Aorta (tissue), 5 donors: ENCODE measurements at places on chromosomes 11 and 22. TPM values are rescaled to one million over a fixed set of nuclear protein-coding genes. Genes with fewer than 3 reads are reported as not detected.

P2RY2 gene
- total RNA-seq: 2.9 TPM

PLA2G3 gene
- not detected for total RNA-seq

PIH1D2 gene
- 0.49 TPM for total RNA-seq

HPX gene
- 3.0 TPM for total RNA-seq

SEZ6L gene
- total RNA-seq: 0.18 TPM

FGF4 gene
- total RNA-seq: not detected

YPEL4 gene
- 0.97 TPM for total RNA-seq

TMPRSS13 gene
- total RNA-seq: 0.54 TPM

PKP3 gene
- total RNA-seq: not detected

DNA sequence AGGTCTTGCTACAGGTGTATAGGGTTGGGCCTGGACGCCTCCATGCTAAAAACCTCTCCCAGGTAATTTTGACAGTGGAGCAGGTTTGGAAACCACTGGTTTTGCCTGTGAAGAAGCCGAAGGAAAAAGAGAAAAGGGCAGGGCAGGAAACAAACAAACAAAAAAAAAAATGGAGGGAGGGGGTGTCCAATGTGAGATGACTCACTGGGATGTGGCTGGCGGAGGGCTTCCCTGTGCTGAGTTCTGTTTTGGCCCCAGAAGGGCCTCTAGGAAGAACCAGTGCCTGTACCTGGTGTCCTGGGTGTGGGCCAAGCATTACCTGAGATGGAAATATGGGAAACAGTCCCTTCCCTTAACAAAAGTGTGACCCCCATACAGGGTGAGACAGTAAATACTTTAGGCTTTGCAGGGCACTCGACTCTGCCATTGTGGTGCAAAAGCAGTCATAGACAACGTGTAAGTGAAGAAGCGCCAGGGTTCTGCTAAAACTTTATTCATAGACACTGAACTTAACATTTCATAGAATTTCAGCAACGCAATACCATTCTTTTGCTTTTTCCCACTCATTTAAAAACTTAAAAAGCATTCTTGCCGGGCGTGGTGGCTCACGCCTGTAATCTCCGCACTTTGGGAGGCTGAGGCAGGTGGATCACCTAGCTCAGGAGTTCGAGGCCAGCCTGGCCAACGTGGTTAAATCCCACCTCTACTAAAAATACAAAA, 9.5 kb upstream of the DGKZ start:
- no peaks in the 10 kb centered on the region for H3K36me3 ChIP-seq
- DNase-seq: no peak
- H3K27me3 ChIP-seq: no peaks in the 10 kb centered on the region
- H3K4me3 ChIP-seq: no peak overlapping the region
- no peak overlapping the region for H3K27ac ChIP-seq

DNA sequence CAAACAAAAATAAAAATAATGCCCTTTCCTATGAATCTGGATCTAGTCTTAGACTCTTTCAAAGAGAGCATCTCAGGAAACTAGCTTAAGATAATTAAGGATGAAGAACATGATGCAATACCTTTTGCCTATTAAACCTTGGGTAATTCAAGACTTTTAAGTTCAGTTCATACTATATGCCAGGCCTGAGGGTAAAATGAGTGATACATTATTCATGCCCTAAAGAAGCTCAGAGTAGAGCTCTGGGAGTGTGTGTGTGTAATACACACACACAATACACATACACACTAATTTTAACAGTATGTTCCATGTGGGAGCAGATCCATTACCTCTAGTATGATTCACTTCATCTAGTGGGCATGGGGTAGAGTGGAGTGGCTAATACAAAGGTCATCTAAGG, 651.4 kb upstream of the CHORDC1 start:
- H3K4me3 ChIP-seq: no peak overlapping the region
- no peaks in the 10 kb centered on the region for H3K4me1 ChIP-seq
- H3K27ac ChIP-seq: no peak overlapping the region
- no peaks in the 10 kb centered on the region for H3K36me3 ChIP-seq

- H3K27ac ChIP-seq: no peak overlapping the region
- no peaks in the 10 kb centered on the region for H3K27me3 ChIP-seq
- no peak for DNase-seq
- no peaks in the 10 kb centered on the region for H3K36me3 ChIP-seq
Measured at GRCh38 chr11:103648054-103648453, 388.4 kb upstream of the DDI1 start.

GRCh38 chr22:17243524-17243923, 24.3 kb upstream of the ADA2 start:
- H3K27ac ChIP-seq: no peak overlapping the region
- no peaks in the 10 kb centered on the region for H3K36me3 ChIP-seq
- no peaks in the 10 kb centered on the region for H3K27me3 ChIP-seq
- DNase-seq: peak; percentile 62
- no peak overlapping the region for H3K4me3 ChIP-seq

DNA sequence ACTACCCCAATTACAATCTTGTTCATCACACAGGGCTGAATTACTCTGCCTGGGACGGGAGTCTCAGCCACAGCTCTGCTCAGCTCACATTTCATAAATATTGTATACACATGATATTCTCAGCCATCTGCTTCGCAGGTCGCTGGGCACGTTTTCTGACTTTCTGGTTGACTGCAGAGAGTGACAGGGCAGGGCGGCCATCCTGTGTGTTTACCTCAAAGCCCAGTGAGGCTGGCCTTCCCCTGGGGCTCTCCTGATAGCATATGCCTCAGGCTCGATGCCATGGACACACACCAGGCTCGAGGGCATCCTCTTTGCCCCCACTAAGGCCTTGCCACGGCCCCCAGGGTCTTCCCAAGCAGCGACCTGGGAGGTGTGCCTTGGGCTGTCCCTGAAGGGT, 345.0 kb downstream of the CADM1 start:
- no peak overlapping the region for H3K4me3 ChIP-seq

DNA sequence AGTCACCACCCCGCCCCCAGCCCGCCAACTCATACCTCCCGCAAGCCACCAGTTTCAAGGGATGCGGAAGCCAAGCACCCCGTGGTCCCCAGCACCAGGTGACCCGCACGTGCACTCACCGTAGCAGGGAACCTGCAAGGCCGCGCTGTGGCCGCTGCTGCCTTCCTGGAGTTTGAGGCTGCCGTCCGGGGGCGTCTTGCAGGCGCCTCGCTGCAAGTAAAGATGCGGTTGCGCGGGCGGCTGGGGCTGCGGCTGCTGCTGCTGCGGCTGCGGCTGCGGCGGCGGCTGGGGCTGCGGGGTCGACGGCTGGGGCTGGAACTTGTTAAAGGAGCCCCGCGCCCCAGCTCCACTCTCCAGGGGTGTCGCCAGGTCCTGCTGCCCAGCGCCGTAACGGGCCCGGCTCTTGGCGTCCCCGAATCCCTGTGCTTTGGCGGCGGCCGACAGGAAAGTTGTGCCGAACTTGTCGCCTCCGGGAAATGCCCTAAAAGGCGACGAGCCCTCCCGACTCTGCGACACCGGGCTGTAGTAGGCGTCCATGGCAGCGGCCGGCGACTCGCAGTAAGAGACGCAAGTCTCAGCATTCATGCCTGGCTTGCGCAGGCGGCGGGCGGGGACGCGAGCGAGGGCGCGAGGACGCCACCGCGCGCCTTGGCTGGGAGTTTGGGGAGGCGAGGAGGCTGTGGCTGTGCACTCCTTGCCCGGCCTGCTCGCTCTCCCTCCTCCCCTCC, at the start of gene ALX4:
Gene ALX4, minus strand, starts transcription at position 662 of the 728 bp plus-strand sequence. Its CDS starts 77 bp downstream, at position 585.
- no peaks in the 10 kb centered on the region for H3K4me1 ChIP-seq
- H3K27ac ChIP-seq: no peak within 1 kb of the TSS
- H3K36me3 ChIP-seq: no peaks in the 10 kb centered on the region
- DNase-seq: peak; percentile 75
- no peak within 1 kb of the TSS for H3K4me3 ChIP-seq

- no peaks in the 10 kb centered on the region for H3K36me3 ChIP-seq
- H3K27ac ChIP-seq: peak overlapping the region; percentile 46
- H3K4me1 ChIP-seq: no peaks in the 10 kb centered on the region
- DNase-seq: peak; percentile 60
- H3K27me3 ChIP-seq: no peaks in the 10 kb centered on the region
- peak overlapping the region; percentile 91 for H3K4me3 ChIP-seq
Measured at GRCh38 chr22:20080776-20081654, 974 bp downstream of the DGCR8 start.

DNA sequence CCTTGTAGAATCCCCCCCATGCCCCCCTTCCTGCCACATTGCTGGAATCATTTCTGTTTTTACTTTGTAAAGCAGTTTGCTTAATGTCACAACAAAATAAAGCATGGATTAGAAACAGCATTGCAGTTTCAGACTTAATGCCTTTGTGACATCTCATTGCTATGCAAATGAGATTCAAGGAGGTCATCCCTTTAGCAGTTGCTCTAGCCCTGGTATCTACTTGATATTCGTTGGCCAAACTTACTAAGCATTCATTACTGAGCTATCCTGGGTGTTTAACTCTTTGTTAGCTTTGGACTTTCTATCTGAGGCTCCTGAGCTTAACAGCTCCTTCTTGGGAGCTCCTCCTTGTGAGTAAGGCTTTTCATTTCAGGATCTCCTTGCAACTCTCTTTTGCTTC, 16.3 kb downstream of the FAT3 start:
- no peak overlapping the region for H3K4me3 ChIP-seq
- H3K27ac ChIP-seq: no peak overlapping the region
- no peak for DNase-seq
- H3K4me1 ChIP-seq: peaks cover 5% of the 10 kb centered on the region
- no peaks in the 10 kb centered on the region for H3K27me3 ChIP-seq
- no peaks in the 10 kb centered on the region for H3K36me3 ChIP-seq

- no peaks in the 10 kb centered on the region for H3K36me3 ChIP-seq
- H3K4me1 ChIP-seq: peaks cover 4% of the 10 kb centered on the region
- no peak for DNase-seq
Measured at GRCh38 chr11:12845739-12846358, 163.3 kb upstream of the RASSF10 start.

- H3K27me3 ChIP-seq: no peaks in the 10 kb centered on the region
- no peaks in the 10 kb centered on the region for H3K36me3 ChIP-seq
- DNase-seq: no peak
Measured at GRCh38 chr11:95991545-95991944, 67.6 kb upstream of the MTMR2 start.

- H3K4me1 ChIP-seq: no peaks in the 10 kb centered on the region
- H3K4me3 ChIP-seq: no peak overlapping the region
- no peak overlapping the region for H3K27ac ChIP-seq
- DNase-seq: no peak
Measured at GRCh38 chr11:64893194-64894069, 15.0 kb upstream of the EHD1 start.

DNA sequence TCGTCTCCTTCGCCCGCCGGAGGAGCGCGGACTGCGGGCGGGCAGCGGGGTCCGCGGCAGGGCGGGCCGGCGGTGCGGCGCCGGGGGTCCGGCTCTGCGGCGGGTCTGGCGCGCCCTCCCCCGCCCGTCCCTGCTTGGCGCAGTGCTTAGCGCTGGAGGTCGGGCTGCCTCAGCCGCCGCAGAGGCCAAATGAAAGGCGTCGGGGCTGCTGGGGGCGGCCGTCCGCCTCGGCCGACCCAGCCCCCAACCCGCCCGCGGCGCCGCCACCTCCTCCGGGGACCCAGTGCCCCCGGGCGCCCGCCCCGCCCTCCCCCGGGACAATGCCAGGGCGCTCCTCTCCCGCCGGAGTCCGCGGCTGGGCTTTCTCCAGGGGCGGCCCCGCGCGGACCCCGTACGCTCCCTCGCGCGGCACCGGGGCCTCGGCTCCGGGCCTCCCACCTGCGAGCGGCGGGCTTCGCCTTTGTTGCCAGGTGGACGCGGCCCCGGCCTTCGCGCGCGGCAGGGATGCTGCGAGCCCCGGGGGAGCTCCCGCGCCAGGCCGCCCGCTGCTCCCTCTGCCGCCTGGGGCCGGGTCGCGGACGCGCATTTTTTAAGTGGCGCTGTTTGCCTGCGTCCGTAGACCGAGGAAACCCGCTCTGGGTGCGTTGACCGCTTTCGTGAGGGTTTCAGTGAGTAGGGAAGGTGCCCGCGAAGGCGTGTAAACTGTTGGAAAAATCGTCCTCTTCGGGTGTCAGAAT, 583 bp downstream of the APLP2 start:
- H3K36me3 ChIP-seq: no peaks in the 10 kb centered on the region
- peak overlapping the region; percentile 90 for H3K4me3 ChIP-seq
- H3K27me3 ChIP-seq: no peaks in the 10 kb centered on the region
- peak overlapping the region; percentile 100 for H3K27ac ChIP-seq
- peaks cover 2% of the 10 kb centered on the region for H3K4me1 ChIP-seq

- no peak for DNase-seq
- no peak overlapping the region for H3K4me3 ChIP-seq
- no peaks in the 10 kb centered on the region for H3K4me1 ChIP-seq
- no peaks in the 10 kb centered on the region for H3K36me3 ChIP-seq
- H3K27ac ChIP-seq: no peak overlapping the region
Measured at GRCh38 chr11:92744929-92745585, 224.4 kb upstream of the MTNR1B start.

GRCh38 chr22:37330200-37331033, 48.1 kb downstream of the CYTH4 start:
- no peaks in the 10 kb centered on the region for H3K4me1 ChIP-seq
- H3K4me3 ChIP-seq: no peak overlapping the region
- DNase-seq: no peak
- no peaks in the 10 kb centered on the region for H3K27me3 ChIP-seq
- H3K36me3 ChIP-seq: no peaks in the 10 kb centered on the region

DNA sequence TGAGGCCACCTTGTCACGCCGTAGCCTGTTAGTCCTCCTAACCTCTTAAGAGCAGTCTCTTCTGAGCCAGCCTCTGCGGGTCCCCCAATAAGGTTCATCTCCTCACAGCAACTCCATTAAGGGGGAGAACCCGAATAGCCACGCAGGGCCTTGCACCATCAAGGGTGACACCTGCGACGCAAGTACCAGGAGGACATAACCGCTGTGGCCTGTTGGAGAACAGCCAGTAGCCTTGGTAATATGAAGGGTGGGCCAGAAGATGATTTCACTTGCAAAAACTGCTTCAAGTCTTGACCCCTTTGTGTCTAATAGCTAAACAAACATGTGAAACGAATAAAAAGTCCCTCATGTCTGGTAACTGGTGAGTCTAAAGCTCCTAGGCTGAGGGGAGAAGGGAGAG, 14.8 kb downstream of the ARFGAP2 start:
- H3K4me1 ChIP-seq: no peaks in the 10 kb centered on the region
- H3K27ac ChIP-seq: no peak overlapping the region
- peaks cover 3% of the 10 kb centered on the region for H3K36me3 ChIP-seq

DNA sequence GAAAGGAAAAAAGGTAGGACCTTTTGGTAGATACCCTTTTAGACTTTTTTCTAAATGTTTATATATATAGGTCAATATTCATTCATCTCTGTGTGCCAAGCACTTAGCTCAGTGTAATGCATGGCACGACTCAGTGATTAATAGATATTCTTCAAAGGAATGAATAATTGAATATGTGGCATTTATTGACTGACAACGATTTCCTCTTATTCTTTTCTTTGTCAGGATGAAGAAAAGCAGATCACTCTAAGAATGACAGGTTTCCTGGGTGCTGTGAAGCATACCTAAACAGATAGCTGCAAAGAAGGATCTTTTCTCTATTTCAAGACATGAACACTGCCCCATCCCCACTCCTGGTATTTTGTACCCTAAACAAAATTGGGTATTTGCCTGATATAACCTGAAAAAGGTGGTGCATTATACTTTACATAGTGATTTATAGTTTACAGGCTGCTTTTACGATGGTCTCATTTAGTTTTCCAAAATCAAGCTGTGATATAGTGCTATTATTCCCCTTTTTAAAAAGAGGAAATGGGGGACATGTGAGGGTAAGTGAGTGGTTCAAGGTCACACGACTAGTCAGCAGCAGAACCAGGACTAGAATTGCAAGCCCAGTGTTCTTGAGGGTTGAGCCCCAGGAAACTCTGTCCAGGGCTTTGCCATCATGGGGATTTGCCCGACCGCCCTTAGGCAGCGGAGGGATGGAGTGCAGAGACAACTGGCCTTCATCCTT, 32.9 kb upstream of the CLMP start:
- no peak for DNase-seq
- H3K27me3 ChIP-seq: no peaks in the 10 kb centered on the region
- no peaks in the 10 kb centered on the region for H3K36me3 ChIP-seq
- no peaks in the 10 kb centered on the region for H3K4me1 ChIP-seq
- no peak overlapping the region for H3K27ac ChIP-seq
